Naive B cell (primary cell): ENCODE measurements at places on chromosomes 6 and 20.

DNA sequence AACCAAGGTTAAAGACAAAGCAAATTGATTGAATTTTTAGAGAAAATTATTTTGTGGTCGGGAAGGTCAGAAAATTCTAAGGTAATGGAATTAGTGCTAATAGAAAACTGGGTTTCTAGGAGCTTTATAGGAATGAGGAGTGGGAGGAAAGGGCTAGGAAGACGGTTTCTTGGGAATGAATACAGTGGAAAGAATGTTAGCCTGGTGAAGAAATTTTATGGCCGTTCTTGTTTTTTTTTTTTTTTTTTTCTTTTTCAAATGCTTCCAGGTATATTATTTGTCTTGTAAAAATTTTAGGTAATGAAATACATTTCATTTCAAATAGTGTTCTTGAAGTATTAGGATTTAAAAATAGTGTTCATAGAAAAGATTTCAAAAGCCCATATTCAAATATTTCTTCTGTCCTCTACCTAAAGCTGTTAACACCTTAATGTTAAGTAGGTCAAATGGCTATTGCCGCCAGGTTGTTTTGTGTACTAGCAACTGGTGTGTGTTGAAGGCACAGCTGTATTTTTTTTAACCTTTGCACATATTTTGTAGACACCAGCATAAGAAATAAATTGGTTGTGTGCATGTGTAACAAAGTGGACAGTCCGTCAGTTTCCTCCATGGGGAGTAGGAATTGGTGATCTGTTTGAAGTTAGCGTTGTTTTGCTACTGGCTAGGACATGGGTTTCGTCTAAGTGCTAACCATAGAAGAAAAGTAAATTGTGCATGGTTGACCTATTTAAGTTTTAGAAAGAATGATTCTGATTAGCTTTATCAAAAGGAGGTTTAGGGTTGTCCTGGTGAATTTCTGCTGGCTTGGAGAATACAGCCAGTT lies 32.3 kb downstream of the AFDN start:
- DNase-seq = no peak

DNA sequence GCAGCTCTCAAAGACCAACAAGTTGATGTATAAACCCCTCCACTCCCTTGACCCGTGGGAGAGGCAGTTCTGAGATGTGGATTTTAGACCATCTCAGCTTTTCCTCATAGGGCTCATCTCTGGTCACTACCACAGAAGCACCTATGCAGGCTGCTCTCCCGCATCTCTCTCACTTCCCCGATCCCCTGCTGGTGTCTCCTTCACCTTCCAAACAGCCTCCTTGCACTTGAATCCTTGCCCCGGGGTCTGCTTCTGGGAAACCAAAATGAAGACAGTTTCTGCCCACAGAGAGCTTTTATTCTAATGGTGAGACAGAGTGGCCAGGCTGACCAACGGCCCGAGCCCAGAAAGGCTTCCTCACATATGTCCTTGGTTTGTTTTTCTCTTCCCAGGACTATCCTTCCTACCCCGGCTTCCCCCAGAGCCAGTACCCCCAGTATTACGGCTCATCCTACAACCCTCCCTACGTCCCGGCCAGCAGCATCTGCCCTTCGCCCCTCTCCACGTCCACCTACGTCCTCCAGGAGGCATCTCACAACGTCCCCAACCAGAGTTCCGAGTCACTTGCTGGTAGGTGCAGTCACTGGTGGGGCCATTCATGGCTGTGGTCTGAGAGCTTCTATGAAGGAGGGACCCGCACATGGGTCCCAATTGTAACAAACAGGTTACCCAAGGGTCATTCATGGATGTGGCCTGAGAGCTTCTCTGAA lies 179.3 kb downstream of the EYA2 start:
- no peak for DNase-seq

DNA sequence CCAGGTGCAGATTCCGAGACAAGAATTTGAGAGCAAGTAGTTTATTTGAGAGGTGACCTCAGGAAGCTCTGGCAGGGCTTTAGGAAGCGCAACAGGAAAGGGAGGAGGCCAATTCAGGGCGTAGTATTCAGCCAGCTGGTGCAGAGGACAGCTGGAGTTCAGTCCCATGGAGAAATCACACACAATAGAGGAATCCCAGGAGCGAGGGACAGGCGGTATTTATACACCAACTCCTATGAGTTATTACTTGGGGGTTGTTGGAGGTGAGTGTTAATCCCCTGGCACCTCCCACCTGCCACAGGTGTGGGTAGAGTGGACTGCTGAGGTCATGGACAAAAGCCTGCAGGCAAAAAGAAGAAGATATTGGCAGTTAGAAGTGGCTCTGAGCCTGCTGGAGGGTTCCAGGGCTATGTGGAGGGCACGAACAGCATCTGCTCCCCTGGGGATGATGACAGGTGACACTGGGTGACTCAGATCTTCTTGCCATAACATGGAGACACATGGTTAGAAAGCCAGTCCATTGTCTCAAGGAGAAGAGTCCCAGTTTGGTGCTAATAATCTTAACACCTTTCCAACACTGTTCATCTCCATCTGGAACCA lies 13.9 kb upstream of the SULF2 start:
- DNase-seq = no peak

DNA sequence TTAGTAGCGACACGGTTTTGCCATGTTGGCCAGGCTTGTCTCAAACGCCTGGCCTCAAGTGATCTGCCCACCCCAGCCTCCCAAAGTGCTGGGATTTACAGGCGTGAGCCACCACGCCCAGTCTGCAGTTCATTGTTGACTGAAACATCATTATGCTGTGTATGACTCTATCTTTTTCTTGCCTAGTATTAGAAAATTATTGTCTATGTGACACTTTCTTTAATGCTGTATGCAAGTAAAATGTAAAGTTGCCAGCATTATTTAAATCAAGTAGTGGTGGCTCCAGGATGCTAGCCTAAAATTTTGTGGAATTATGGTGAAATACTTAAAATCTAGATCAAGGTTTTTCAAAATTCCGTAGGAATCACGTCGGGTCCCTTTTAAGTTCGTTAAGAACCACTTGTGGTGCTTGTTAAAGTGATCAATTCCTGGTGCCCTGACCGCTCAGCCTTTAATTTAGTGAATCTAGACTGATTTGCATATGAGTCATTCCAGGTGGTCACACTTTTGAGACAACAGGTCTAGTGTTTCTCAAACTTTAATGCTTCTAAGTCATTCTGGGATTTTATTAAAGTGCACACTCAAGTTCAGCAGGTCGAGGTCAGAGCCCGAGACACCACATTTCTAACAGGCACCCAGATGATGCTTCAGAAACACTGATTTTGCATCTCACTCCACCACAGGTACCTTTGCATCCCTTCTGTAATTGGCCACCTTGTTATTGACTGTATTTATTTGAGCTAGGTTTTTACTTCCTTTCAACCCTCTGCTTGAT lies 132.6 kb upstream of the MTHFD1L start:
- DNase-seq = no peak

GRCh38 chr20:44885392-44886265 lies at the start of gene YWHAB:
Gene YWHAB, plus strand, starts transcription at chr20:44885705. Its CDS starts 15,829 bp downstream, at chr20:44901534.
- peak; percentile 97 for DNase-seq

GRCh38 chr20:37362231-37362792 lies 16.4 kb downstream of the SRC start:
- no peak for DNase-seq

- no peak for DNase-seq
These were observed 117.3 kb downstream of the QRSL1 start for GRCh38 chr6:106746652-106747051.

DNA sequence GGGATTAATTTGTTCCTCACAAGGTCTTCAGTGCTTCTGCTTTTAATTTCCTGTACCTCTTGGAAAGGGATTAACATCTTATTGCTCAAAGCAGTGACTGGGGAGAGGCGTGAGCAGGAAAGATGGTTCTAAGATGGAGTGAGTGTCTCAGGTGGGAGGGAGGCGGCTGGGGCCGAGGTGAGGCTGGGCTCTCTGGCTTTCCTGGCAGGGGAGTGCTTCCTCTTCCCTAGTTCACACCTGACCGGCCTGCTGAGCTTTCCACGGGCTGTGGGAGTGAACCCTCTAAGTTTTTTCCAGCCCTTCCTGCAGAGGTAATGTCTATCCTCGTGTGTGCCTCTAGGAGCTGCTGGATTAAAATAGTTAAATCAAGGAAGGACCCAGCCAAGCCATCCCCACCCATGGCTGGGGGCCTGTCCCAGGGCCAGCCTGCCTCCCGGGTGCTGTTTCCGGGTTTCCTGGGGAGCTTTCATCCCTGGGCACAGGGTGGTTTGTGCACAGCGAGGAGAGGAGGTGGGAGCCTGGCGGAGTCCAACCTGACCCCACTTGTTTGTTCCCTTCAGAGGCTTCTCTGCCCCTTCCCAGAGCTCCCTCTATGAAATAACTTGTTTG lies 179.1 kb downstream of the TFAP2C start:
- DNase-seq = no peak

GRCh38 chr6:38034274-38034914 lies 214.9 kb downstream of the ZFAND3 start:
- peak; percentile 6 for DNase-seq

- DNase-seq = no peak
These were observed 59.0 kb downstream of the SYCP2L start for GRCh38 chr6:10945845-10946244.

DNA sequence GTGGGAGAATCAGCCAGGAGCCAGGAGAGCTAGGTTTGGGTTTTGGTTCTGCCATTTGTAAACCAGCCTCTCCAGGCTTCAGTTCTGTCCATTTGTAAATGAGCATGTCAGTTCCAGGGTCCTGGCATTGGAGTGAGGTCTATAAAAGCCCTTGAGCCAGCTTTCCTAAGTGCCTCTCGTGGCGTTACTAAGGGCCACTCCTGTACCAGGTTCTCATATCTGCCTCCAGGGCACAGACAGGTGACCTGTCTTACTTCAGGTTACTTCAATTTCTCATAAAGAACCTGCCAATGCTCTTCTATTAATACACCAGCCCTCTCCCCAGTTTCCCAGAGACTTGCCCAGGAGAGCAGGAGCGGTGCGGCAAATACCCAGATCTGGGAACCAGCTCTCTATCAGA lies 101.9 kb downstream of the VEGFA start:
- DNase-seq = no peak

GRCh38 chr6:680251-680650 lies 12.7 kb downstream of the EXOC2 start:
- DNase-seq = no peak

DNA sequence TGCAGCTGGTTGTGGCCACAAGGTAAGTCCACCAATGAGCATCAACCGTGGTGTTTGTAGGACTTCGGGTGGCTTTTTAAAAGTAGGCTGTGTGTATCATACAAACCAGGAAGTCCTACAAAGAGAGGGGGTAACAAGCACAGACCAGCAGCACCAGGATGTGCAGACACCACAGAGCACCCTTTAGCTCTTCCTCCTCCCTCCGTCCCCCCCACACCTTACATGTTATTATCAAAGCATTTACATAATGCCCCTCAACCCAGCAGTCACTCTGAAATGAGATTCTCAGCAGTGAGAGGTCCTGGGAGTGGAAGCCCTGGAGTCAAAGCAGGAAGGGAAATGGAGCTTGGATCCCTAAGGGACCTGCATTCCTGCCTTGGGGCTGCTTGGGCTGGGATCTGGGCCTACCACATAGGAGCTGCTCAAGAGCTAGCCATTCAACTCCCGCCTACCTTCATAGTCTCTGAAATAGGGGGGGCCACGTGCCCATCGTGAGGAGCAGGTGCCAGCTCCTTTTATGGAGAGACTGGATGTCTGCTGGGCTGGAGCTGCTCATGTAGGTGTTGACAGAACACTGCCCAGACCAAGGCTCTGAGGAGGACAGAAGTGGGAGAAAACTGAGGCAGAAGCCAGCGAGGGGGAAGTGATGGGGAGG lies 90.6 kb downstream of the PSMB1 start:
- no peak for DNase-seq

- no peak for DNase-seq
These were observed 204.5 kb downstream of the UBE3D start for GRCh38 chr6:82861121-82861520.

- no peak for DNase-seq
These were observed 27.3 kb downstream of the C6orf89 start for GRCh38 chr6:36913082-36913481.

- DNase-seq = peak; percentile 11
These were observed 240.9 kb downstream of the PHACTR1 start for GRCh38 chr6:12957321-12958051.

DNA sequence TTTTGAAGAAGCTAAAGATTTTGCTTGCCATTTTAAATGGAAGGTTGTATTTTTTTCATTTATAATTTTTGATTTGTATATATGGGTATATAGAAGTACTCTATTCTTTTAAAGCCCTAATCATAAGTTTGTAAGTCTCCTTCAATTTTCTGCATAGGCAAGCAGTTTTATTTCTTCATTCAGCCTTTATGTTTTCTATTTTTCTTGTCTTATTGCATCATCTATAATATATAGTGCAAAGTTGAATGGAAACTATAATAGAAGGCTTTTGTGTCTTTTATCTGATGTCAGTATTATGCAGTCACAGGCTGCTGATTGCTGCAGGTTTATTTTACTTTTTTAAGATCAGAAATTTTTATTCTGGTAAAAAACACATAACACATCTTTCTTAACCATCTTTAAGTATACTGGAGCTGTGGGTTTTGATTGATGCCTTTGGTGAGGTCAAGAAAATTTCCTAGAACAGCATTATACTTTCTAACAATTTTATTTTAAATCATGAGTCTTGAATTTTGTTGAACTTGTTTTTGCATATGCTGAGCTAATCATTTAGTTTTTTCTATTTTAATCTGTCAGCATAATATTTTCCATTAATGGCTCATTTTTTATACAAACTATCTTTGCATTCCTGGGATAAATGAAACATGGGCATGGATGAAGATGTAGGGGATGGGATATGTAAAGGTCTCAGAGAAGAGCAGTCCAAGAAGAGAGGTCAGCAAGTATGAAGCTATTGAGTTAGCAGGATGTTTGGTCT lies 366.7 kb upstream of the MAP3K7 start:
- no peak for DNase-seq

DNA sequence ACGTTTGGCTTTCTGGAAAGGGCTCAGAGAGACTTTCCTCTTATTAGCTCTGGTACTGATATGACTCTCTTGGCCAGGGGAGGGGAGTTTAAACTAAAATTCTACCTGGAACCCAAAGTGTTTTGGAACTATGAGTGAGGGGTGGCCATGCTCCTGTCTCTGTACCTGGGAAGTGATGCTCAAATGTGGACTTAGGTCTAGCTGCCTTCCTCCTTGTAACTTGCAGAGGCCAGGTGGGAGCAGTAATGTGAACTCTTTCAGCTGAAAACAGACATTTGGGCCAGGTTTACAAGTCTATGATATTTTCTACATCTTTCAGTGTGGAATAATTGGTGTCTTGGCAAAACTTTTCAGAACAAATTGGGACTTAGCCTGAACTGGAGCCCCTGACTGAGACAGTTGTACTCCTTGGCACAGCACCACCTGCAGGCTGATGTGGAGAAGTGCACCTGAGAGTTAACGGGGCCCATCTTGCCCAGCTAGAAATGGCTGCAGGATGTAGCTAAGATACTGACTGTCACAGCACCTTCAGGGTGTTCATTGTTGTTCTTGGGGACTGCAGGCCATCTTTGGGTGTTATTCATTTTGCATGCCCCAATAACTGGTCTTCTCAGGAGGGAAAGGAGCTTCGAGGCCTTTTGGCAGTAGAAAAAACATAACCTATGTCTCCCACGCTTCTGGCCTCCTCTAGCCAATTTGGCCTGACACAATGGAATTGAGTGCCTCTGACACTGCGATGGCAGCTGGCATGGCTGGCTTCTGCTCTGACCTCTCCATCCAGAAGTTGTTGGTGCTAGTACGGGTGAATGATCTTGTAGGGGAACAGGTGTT lies 37.1 kb downstream of the CD109 start:
- DNase-seq = peak; percentile 55

GRCh38 chr6:85641897-85642773 lies 551 bp downstream of the SYNCRIP start:
- DNase-seq = peak; percentile 65
